Kidney epithelial cell (primary cell): ENCODE measurements at places on chromosomes 7 and 10.

DNA sequence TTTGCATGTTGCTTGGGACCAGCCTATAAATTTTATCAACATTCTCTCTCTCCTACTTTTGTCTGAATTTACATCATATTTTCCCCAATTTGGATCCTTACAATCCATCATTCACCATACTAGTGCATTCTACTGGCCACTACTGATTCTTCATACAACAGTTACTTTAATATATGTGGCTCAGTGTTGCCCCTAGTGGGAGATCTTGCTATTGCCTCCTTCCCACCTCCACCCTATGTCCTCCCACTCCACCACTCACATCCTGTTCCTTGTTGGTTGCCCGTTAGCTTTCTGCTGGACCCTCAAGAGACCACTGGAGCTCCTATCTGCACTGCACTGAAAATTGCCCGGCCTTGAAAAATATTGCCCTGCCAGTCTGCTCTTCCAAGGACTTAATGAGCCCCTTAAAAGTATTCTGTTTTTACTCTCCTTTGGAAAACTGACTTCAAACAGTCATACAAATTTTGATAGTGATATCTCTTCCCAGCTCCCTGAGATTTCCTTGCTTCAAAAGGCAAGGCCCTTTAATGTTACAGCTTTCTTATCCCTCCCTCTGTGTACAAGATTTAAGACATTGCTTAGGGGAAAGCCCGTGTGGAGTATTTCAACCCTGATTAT lies 243.2 kb upstream of the TMEM229A start:
- no peak for DNase-seq

- DNase-seq, result no peak
Observed at GRCh38 chr7:372546-372931, 82.6 kb downstream of the FOXL3 start.

GRCh38 chr10:11646450-11646849 lies 35.0 kb upstream of the USP6NL start:
- DNase-seq, result no peak

DNA sequence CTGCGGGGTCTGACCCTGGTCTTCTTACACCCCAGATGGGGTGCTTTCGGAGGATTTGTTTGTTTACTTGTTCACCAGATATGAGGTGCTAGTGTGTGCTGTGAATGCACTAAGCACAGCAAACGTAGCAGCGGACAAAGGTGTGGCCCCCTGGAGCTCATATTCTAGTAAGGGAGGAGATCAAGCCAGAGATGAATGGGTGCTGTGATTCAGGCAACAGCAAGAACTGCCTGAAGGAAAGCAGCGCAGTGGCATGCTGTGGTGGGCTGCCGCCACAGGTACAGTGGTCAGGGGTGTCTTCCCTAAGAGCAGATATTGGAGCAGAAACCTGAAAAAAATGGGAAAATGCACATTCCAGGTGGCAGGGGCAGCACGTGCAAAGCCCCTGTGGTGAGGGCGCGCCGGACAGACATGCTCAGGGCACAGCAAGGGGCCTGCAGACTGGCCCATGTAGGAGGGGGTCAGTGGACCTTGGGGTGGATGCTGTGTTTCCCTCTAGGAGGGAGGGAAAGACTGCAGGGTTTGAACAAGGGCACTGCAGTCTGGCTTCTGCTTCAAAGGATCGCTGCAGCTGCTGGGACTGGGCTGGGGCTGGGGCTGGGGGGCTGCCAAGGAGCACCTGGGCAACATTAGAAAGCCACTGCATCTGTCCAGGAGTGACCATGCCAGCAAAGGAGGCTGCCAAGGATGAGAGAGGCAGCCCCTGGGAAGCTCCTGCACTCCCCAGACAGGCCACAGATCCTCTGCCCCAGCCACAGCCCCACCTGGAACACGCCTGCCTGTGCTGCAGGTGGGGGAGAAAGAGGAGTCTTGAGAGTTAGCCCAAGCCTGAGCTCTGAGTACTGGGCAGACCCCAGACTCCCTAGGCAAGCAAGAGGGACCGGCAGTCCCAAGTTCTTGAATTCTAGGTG lies 927 bp upstream of the DEPP1 start:
- no peak for DNase-seq

GRCh38 chr10:8305876-8306652 lies 251.6 kb downstream of the GATA3 start:
- no peak for DNase-seq

GRCh38 chr7:3416453-3416852 lies 115.4 kb downstream of the SDK1 start:
- no peak for DNase-seq

DNA sequence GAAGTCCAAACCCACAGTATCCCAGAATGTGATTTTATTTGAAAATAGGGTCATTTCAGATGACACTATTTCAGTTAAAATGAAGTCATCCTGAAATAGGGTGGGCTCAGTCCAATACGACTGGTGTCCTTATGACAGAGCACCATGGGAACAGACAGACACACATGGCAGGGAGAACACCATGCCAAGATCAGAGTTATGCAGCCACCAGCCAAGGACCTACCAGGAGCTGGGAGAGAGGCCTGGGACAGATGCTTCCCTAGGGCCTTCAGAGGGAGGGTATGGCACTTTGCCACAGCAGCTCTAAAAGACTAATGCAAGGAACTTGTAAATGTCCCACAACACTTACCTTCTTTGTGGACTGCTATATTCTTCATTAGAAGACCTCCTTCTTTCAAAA lies 226.5 kb downstream of the NEBL start:
- no peak for DNase-seq

DNA sequence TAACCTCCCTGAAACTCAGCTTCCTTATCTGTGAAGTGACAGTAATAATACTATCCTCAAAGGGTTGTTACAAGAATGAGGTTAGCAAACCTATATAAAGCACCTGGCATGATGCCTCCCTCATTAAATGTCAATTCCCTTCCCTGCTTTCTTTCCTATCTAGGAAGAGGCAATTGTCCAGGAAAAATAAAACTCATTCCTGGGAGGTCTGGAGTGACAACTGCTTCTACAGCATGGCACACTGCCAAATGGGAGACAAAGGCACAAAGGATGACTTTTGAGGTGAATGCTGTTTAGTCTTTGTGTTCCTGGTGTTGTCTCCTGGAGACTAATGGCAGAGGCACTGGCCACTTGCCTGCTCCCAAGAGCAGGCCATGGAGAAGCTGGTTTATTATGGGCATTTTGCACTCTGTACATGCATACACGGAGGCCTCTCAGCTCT lies 32.2 kb upstream of the PDE1C start:
- DNase-seq, result no peak

DNA sequence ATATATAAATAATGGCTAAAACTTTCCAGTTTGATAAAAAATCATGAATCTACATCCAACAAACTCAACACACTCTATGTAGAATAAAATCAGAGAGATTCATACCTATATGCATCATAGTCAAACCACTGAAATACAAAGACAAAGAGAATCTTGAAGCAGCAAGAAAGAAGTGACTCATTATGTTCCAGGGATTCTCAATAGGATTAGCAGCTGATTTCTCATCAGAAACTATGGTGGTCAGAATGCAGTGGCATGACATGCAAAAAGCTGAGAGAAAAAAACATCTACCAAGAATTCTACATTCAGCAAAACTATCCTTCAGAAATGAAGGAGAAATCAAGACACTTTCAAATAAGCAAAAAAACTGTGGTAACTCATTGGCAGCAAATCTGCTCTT lies 187.4 kb downstream of the RNLS start:
- DNase-seq, result no peak

DNA sequence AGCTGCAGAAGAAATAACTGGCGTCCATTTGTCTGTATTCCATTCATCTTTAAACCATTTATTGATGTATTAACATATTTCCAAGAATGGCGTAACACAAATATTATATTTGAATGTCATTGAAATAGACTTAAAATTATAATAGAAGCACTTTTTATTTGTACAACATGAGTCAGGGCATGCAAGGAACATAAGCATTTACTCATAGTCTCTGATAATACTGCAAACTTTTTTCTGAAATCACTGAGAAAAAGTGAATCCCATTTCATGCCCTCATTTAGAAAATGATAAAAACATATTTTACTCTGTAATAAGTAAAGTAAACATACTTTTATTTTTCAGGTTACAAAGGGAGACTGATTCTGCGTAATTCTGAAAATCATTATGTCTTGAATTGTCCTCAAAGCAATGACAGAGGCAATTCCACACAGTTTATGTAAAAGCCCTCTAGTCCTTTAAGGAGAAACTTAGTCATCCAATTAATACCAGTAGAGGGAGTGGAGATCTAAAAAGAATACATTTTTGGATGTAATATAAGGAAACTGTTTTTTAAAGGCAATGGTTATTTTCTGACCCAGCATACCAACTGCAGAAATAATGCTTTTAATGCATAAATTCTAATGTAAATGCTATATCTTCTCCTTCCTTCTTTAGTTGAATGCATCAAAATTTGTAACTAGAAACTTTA lies 58.1 kb downstream of the AGMO start:
- no peak for DNase-seq

DNA sequence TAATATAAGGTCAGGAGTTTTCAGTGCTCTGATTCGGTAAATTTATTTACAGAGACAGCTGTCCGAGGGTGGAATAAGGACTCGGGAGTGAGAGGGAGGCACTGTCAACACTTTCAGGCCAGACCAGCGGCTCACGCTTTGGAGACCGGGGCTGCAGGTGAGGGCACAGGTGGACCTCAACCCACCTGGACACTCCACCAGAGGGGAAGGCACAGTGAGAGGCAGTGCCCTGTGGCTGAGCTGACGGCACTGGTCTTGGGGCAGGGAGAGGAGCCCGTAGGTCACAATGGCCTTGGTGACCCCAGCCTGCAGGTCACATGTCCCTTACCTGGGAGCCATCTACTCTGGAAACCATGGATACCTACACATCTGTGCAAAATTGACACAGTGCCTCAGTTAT lies 315.1 kb downstream of the ADARB2 start:
- no peak for DNase-seq

- DNase-seq, result peak; percentile 21
Observed at GRCh38 chr7:147492606-147493005, 1098.0 kb upstream of the C7orf33 start.

- DNase-seq, result no peak
Observed at GRCh38 chr7:46928719-46929118, 653.2 kb downstream of the TNS3 start.

DNA sequence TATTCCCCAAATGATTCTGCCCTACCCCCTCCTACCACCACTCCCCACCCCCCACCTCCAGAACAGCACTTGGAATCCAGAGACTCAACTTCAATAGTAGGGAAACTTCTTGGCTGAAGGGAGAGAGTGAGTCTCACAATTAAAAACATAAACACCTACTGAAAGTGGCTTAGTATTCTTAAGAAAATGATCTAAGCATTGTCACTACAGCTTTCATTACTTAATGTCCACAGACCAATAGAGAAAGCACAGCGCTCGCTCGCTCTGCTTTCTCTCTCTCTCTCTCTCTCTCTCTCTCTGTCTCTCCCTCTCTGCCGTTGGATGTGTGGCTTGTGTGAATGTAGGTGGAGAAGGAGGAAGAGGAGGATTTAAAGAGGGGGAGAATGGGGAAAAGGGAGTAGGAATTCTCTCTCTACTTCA lies 1.5 kb upstream of the SEMA3A start:
- DNase-seq, result no peak

DNA sequence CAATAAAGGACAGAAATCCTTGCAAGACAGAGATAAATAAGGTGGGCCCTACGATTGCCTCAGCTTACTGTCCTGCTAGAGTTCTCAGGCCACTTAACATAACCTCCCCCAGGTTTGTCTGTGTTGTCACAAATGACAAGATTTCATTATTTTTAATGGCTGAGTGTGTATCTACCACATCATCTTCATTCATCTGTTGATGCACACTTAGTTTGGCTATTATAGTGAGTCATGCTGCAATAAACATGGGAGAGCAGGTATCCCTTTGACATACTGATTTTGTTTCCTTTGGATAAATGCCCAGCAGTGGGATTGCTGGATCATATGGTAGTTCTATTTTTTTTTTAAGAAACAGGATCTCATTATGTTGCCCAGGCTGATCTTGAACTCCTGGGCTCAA lies 60.6 kb downstream of the PRTFDC1 start:
- peak; percentile 76 for DNase-seq
